NCI-H774 (cell line): ENCODE measurements at places on chromosomes 13 and 19.
A peak's percentile ranks its signal among the peaks of the same experiment; 100 is the strongest.

GRCh38 chr13:67390462-67391086 lies 160.4 kb upstream of the PCDH9 start:
- no peak for DNase-seq

DNA sequence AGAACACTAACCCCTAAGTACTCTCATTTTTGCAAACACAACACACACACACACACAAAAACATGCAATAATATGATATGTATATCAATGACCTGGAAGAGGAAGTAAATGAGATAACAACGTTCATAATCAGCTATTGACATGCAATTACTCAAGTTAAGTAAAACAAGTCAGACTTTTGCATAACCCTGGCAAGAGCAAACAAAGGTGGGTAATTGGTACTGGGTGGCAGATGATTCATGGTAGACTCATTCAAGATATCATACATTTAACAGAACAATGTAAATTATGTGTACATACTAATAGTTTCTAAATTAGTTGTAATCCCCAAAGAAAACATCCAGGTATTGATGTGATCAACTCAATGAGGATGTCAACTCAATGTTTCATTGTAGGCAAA lies 508.8 kb downstream of the DACH1 start:
- no peak for DNase-seq

- DNase-seq, result no peak
Measured at GRCh38 chr19:47520343-47520806, 5.5 kb upstream of the NAPA start.

GRCh38 chr13:39505151-39505550 lies 97.8 kb downstream of the LHFPL6 start:
- DNase-seq, result no peak

- DNase-seq, result no peak
Measured at GRCh38 chr13:51922771-51923480, 61.2 kb downstream of the CCDC70 start.

GRCh38 chr13:35598233-35598632 lies 121.7 kb upstream of the MAB21L1 start:
- DNase-seq, result no peak

GRCh38 chr13:47621931-47622330 lies 379.1 kb downstream of the SUCLA2 start:
- no peak for DNase-seq

DNA sequence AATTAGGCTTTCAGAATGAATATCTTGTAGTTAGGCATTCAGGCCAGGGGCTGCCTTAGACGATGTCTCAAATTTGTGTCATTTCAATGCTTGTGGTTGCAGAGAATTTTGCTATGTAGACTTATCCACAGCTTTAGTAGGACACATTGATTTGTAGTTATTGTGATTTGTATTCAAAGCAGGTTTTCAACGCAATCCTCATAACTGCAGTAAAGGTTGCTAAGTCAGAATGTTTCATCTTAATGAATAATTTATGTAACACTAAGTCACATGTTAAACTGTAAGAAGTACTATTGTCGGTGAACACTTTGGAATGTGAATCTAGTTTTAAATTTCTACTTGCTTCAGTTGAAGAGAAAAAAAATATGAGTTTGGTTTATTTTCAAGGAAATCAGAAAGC lies 1117.2 kb upstream of the SPRY2 start:
- DNase-seq, result no peak

DNA sequence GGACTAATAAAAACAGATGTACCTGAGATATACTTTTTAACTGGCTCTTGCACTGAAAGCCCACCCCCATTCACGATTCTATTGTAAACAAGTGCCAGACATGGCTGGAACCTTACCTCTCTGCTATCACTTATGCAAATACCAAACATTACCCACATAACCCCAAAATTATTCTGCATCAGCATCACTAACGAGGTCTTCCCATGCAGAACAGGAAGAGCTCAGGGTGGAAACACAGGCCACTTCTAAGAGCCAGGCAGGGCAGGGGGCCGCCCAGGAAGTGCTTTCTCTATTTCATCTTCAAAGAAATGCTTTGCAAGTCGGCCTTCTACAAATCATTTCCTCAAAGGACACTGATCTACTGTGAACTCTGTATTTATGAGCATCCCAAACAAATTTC lies 7.3 kb downstream of the IRS2 start:
- DNase-seq, result no peak

DNA sequence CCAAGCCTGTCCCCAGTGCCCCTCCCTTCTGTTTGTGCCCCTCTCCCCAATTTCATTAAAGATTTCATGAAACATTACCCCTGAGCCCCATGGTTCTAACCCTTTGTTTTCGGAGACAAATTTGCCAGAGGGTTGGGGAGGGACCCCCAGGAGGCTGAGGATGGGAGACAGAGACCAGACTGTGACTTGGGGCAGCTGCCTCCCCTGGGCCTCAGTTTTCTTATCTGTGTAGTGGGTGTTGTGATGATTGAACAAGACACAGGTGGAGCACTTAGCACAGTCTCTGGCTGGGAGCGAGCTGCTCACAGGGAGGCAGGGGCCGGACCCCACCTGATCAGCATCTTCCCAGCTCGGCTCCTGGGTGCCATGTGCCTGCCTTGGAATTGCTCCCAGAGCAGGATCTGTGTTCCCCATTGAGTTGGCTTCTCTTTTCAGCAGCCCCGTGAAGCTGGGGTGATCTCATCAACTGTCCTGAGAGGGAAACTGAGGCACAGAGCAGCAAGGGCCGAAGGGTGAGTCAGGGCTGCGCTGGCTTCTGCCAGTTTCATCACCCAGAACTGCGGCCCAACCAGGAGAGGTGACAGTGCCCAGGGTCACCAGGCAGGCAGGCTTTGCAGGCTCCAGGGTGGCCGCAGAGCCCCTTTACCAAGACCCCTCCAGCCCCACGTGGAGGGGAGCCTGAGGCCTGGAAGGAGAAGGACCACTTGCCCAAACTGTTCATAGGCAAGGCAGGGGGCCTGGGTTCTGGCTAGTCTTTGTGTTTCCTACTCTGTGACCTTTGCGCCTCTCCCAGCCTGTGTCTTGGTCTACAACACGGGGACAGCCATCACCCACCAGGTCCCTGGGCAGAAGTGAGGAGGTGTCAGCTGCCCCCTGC lies 6.9 kb downstream of the IRF3 start:
- DNase-seq, result no peak

- no peak for DNase-seq
Measured at GRCh38 chr13:84400706-84401105, 518.4 kb upstream of the SLITRK1 start.

DNA sequence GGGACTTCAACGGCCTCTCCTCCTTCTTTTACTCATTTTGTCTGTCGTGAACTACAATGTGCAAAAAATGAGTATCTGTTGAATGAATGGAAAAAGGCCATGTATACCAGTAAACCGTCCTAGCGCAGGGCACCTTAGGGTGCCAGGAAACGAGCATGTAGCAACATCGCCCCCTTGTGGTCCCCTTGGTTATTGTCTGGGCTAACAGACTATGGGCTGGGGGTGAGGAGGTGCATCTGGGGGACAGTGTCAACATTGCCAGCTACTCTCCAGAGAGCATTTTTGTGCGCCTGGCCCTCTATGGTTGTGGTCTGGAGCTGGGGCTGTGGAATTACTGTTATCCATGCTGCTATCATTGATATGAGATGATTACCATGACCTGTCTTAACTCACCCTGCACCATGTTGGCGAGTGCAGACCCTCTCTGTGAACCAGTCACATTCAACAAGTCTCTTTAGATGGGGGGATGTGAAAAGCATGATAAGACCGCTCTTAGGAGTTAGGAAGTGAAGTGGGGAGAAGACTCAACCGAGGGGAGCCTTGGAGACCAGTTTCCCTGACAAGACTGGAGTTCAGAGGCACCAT lies 22.8 kb upstream of the SIGLEC11 start:
- DNase-seq, result peak; percentile 44

DNA sequence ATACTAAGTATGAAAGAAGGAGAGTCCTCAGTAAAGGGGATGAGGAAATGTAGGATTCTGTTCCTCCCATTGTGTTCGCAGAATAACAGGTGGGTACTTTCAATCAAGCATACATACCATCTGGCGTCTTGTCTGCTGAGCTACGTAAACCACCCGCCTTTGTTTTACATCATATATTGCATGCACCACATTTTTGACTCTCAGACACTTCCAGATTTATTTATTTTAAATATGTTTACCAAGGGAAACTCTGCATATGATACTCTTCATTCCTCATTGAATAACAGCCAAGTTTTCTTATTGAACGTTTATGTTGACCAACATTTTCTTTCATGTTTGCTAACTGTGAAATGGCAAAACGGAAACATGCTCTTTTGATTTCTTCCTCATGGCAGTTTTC lies 174.1 kb downstream of the FGF14 start:
- no peak for DNase-seq

DNA sequence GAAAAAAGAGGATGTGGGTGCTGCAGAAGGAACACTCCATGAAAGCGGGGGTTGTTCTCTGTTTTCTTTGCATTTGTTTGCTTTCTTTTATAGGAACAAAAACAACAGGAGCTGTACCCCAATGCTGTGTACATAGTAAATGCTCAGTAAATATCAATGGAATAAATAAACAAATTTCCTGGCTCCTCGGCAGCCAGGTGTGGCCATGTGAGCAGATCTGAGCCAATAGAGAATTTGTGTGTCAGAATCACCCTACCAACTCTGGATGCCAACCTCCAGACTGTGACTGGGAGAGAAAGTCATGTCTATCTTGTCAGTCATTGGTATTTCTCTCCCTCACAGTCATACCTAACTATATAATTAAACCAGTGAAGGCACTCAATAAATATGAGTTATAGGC lies 10.6 kb upstream of the CLPP start:
- peak; percentile 13 for DNase-seq

DNA sequence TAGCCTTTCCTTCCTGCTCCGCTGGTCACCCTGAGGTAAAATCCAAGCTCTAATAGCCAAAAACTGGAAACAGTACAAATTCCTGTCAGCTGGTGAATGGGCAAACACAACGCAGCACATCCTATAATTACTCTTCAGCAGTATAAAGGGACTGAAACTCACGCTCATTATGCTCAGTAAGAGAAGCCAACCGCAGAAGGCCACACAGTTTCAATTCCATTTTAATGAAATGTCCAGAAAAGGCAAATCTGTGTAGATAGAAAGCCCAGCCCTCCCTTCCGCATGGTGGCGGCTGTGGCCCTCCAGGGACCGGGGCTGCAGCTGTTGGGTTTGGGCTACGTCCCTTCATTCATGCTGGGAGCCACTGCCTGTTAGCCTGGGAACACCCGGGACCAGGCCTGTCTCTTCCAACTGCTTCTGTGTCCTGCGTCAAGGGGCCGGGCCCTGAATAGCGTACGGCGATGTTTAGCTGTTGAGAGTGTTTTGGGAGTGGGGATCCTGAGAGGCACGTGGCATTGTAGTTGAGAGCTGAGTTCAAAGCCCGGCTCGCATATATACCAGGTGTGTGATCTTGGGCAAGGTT lies 23.5 kb downstream of the NKPD1 start:
- no peak for DNase-seq

- no peak for DNase-seq
Measured at GRCh38 chr19:1650650-1651567, 1.5 kb downstream of the TCF3 start.

DNA sequence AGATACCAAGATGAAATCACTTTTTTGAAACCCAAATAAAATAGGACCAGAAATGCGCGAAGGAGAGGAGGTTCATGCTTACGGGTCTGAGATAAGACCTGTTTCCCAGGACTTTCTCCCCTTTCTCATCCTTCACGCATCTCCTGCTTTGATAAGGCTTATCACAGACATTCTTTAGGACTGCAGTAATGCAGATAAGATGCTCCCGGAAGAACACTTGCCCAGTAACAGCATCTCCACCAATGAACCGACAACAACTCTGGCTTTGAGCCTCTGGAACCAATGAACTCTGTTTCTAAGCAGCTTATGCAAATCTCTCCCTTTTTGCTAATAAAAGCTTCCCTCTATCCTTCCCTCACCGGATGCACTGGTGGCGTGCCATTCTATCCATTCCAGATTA lies 783.4 kb upstream of the ARGLU1 start:
- DNase-seq, result no peak

- no peak for DNase-seq
Measured at GRCh38 chr19:16042533-16043085, 33.7 kb upstream of the TPM4 start.

GRCh38 chr13:109656206-109656605 lies 130.2 kb downstream of the IRS2 start:
- DNase-seq, result no peak

DNA sequence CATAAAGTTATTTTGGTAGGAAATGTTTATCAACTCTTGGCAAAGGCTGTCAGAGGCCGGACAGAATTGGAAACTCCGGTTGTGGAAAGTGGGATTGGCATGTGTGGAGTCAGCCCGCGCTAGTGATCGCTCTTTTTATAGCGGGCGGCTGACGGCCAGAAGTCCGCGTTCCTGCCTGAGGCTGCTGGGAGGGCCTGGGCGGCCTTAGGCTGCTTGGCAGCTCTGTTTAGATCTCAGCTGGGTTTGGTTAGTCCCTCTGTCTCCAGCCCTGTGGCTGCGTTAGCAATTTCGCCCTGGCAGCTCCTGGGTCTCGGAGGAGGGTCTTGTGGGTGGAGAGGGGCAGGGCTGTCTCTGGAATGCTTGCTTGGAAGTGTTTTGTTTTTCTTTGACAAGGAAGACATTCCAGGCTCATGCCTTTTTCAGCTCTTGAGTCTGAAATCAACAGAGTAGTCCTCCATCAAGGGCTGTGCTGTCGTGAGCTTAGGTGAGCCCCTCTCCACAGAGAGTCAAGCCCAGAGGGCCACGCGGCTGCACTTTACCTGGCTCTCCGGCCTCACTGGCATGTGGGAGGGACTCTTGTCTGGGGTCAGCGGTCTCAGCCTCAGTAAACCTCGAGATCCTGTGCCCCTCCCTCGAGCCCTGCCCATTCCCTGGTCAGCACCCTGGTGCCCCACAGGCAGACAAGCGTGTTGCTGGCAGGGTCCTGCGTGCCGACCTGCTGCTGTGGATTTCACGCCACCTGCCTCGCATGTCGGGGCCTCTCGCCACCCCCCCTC lies 22.5 kb downstream of the DOT1L start:
- DNase-seq, result no peak

DNA sequence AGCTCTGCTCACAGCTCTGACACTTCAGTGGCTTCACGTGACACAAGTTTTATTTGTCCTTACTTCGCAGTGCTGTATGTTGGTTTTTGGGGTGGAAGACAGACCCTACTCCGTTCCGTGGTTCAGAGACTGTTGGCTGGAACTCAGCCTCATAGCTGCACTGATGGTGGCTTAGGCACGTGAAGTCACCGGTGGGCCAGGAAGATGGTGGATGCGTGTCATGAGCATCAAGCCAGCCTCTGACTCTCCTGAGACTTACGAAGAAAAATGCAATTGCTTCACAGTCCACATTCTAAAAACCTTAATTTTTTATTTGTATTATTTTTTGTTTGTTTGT lies 161.4 kb upstream of the SOX1 start:
- no peak for DNase-seq

GRCh38 chr13:111415246-111415645 lies 94.8 kb downstream of the TEX29 start:
- no peak for DNase-seq
